Tongue (tissue), 3 donors: ENCODE measurements at places on chromosomes 11 and 22.

GRCh38 chr22:48154943-48155240 is 1392.4 kb downstream of the TBC1D22A start:
- no peak for DNase-seq

- DNase-seq = no peak
These were observed 45.7 kb downstream of the NAT10 start for GRCh38 chr11:34151166-34151565.

DNA sequence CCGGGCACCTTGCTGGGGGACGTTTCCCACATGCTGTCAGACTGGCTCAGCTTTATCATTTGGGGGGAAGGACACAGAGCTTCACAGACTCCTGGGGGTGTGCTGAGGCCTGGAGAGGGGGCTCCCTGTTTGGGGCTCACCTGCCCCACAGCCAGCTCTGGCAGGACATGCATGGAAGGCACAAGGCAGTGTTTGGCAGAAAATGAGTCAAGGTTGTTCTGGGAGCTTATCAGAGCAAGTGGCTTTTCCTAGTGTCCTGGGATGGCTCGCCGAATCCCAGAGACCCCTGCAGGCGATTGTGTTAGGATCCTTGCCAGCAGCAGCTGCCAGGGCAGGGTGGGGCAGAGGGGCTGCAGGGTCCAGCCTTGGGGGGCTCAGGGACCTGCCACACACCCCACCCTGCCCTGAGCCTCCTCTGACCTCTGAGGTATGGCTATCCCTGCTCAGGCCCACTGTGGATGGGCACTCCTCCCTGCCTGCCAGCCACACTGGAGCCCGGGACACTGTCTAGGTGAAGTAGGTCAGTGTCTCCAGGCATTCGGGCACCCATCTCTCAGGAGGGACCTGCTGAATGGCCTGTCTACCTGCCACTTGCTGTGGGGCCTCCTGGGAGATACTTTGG is 1323.0 kb downstream of the BRD1 start:
- DNase-seq = no peak

GRCh38 chr11:72069787-72070251 is 10.5 kb downstream of the NUMA1 start:
- DNase-seq = no peak

DNA sequence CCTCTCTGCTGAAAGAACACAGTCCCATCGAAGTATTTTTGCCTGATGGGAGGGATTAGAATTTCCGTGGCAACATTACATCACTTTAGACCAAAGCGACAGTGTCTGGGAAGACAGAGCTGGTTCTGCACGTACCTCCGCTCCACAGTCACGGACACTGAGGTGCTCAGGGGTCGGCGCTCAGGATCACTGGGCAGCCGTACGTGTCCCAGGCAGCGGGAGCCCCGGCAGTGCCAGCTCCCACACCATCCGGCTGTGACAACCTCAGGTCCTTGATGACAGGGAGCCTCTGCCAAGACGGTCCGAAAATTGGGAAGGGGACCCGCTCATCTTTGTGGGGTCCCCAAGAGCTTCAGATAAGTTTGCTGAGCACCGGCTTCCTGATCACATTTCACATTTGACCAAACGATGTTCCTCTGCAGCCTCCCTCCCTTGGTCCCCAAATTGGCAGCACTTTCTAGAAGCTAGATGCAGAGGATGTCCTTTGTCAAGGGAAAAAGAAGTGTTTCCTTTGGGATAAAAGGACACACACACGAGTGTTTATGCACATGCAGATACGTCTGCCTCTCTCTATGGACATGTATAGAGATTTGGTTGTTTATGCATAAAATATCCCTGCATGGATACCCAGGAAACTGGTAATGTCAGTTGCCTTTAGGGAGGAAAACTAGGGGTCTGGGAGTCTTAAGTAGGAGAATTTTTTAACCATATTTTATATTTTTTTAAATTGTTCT is 61.6 kb upstream of the LINC01488 start:
- DNase-seq = no peak
